Stimulated activated CD8-positive, alpha-beta memory T cell treated with anti-CD3 and anti-CD28 coated beads, Interleukin-7, amount 100 ng/mL, for 1 hour (primary cell): ENCODE measurements at places on chromosomes 12 and 14.

GRCh38 chr14:57747036-57747435, 118.9 kb downstream of the SLC35F4 start:
- no peak for DNase-seq

GRCh38 chr14:77119851-77120250, 21.7 kb downstream of the ZDHHC22 start:
- no peak for DNase-seq

- no peak for DNase-seq
Observed at GRCh38 chr12:17062267-17063036, 456.5 kb upstream of the LMO3 start.

- DNase-seq = no peak
Observed at GRCh38 chr12:25377469-25378177, 126.9 kb upstream of the KRAS start.

GRCh38 chr14:76643887-76644286, 117.4 kb upstream of the VASH1 start:
- no peak for DNase-seq
